ENCODE measurements at places on chromosomes 4 and X.

DNA sequence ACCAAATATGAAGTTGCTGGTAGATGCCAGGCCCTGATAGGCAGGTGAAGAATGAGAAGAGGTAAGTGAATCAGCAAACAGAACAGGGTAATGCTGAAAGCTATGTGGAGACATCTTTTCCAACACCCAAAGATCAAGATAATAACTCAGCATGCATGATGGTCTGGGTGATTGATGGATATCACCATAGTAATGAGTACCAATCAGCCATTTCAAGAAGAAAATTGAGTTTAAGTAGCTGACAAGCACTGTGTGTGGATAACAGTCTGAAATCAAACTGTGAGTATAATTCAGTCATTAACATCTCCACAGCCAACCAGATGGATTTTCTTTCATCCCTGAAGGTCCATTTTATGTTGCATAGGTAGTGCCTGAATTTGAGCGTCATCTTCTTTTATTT, 289.6 kb upstream of the SMIM31 start:
- no peak for DNase-seq

GRCh38 chrX:105191878-105192277, 28.6 kb downstream of the TEX13A start:
- DNase-seq = no peak

DNA sequence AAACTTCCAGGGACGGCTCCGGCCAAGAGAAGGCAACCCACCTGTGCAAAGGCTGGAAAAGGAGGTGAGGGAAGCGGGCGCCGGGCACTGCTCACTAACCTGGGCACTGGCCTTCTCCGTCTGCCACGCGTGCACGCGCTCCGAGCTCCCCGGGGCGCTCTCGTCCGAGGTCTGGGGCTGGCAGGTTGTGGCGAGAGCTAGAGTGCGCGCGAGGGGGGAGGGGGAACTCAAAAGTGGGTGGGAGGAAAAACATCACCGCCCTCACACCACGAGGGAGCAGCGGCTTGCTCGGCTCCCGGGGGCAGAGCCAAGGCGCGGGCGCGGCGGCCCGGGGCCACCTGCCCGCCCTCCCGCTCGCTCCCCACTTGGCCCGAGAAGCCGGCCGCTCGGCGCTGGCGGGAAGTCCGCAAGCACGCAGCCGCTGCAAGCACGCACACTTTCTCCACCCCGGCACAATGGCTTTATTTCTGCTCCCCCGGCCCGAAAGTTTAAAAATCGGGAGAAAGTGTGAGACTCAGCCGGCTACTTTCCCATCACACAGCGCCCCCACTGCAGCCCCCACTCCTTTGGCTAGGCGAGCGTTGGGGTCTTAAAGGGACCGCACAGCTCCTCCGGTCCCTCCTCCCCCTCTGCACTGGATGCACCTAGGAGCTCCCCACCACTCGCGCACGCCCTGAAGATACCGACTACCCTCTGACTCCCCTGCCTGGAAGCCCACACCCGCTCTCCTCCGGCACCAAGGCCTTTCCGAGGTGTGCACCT, at the start of gene CHRDL1:
TSS of gene CHRDL1 (minus strand) at position 173 of the 762 bp plus-strand sequence. CDS start 3,636 bp downstream, outside the sequence.
- peak; percentile 2 for DNase-seq

GRCh38 chr4:1990348-1990645, 18.5 kb downstream of the NELFA start:
- DNase-seq = no peak

DNA sequence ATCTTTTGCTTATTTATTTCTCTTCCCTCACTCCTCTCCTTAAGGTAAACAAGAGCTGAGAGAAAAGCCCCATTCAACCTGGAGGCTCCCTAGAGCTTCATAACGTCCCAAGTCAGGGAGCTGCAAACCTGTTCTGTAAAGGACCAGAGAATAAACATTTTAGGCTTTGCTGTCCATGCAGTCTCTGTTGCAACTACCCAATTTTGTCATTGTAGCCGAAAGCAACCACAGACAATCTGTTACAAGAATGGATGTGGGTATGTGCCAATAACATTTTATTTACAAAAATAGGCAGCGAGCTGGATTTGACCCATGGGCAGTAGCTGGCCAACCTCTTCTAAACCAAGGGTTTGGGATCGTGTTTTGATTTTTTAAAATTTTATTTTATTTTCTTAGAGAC, 71.3 kb upstream of the TBL1X start:
- DNase-seq = no peak

DNA sequence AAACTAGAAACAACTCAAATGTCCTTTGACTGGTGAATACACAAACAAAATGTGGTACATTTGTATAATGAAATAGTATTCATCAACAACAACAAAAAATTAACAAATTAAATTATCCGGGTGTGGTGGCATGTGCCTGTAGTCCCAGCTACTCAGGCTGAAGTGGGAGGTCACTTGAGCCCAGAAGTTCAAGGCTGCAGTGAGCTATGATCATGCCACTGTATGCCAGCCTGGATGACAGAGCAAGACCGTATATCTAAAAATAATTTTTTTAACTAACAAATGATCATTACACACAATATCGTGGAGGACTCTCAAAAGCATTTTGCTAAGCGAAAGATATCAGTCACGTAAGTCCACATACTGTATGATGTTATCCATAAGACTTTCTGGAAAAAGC, 71.6 kb upstream of the SORBS2 start:
- no peak for DNase-seq

DNA sequence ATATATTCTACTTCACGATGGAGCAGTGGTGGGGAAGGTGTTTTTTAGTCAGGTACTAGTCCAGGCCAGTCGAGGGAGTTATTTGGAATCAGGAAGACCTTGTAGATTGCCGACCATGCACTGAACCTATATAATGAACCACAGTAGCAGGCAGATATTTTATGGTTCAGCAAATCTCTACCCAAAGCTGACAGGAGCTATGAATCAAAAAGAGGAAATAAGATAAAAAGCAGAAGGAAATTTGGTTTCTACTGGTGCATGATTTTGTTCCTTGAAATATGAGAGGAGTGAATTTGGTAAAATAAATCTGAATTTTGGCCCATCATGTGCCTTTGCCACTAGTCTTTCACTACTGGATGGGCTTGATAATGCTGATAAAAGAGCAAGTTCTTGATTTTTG, 924.3 kb upstream of the DIAPH2 start:
- no peak for DNase-seq

GRCh38 chr4:73908965-73909364, 39.8 kb downstream of the CXCL1 start:
- DNase-seq = no peak

GRCh38 chr4:150305995-150306394, 227.8 kb downstream of the DCLK2 start:
- DNase-seq = no peak

- peak; percentile 3 for DNase-seq
Observed at GRCh38 chrX:126165721-126166461, at the start of gene DCAF12L2. Gene DCAF12L2, minus strand, starts transcription at chrX:126166289. Its CDS starts 365 bp downstream, at chrX:126165924.

- no peak for DNase-seq
Observed at GRCh38 chr4:35250761-35251160, 993.6 kb downstream of the ARAP2 start.

DNA sequence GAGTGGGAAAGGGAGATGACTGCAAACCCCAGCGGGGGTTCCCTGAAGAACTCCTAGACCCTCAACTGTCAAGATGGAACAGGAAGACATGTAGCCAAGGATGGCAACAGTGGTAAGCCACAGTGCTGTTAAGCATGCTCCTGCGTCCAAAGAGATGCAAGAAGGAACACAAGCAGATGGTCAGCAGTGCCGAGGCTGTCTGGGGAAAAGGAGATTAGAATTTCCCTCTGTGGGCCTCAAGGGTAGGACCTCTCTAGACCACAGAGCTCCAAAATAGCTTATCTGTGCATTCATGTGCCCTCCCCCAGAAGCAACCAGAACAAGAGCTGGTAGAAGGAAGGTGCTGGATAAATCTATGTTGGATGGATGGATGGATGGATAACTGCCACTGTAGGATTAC, 82.0 kb upstream of the CPEB2 start:
- no peak for DNase-seq

DNA sequence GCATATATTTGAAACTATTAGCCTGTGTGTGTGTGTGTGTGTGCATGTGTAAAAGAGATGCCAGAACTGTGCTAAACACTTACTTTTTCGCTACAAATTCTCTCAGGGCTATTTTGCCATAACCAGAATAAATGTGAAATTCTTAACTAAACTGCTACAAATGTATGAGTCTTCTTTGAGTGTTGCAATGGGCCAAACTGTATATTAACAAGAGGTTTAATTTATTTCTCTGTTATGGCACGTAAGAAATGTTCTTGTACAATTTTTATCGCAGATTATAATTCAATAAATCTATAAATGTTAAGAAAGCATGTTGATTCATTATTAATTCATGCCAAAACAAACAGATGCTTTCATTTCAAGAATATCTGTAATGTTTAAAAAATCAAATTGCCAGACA, 454.5 kb upstream of the PCDH7 start:
- DNase-seq = no peak

DNA sequence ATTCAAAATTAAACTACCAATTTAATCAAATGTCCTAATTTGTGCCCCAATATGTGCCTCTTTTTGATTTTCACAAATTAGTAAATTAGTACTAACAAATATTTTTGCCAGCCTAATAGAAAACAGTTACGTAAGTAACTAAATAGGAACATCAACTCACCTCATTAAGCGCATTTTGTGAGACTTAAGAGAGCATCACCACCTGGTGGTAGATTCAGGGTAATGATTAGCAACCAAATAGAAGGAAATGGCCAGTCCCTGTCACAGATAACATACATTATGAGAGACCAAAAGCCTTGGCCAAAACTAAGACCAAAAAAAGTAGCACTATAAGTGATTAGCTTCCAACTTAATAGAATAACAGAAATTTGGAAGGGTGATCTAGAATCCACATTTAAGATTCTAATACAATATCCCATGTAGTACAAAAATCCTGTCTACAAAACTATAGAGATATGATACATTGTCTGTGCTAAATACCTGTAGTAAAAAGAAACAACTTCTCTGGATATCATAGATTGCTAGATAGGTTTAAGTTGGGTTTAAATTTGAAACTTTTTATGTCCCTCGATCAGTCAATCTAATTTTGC, 46.7 kb downstream of the C4orf46 start:
- DNase-seq = no peak

DNA sequence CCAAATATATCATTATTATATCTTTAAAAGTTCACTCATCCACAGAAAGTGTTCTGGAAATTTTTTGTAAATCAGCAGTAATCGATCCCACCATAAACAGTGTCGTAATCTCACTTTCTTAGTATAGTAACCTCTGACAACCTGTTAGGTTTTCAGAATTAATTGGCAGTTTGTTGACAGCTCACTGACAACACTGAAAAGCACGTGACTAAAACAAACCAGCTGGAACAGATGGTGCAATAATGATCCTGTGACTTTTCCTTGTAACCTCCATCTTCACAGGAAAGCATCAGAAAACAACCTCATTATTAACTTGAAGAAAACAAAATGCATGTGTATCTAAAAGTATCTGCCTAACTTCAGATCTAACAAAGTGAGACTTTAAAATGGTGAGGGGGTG, 48.5 kb downstream of the FSTL5 start:
- DNase-seq = no peak

DNA sequence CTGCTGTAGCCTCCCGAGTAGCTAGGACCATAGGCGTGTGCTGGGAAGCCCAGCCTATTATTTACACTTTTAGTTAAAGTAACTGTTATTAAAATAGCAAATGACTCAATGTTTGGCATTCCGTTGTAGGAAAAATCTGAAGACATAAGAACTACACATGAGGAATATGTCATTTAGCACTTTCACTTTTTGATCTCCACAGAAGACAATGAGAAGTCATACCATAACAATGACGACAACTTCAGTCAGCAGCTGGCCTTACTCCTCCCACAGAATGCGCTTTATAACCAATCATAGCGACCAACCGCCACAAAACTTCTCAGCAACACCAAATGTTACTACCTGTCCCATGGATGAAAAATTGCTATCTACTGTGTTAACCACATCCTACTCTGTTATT, 6.7 kb downstream of the GPR34 start:
- DNase-seq = peak; percentile 28

- peak; percentile 64 for DNase-seq
Observed at GRCh38 chr4:22607382-22607781, 85.4 kb upstream of the GBA3 start.

DNA sequence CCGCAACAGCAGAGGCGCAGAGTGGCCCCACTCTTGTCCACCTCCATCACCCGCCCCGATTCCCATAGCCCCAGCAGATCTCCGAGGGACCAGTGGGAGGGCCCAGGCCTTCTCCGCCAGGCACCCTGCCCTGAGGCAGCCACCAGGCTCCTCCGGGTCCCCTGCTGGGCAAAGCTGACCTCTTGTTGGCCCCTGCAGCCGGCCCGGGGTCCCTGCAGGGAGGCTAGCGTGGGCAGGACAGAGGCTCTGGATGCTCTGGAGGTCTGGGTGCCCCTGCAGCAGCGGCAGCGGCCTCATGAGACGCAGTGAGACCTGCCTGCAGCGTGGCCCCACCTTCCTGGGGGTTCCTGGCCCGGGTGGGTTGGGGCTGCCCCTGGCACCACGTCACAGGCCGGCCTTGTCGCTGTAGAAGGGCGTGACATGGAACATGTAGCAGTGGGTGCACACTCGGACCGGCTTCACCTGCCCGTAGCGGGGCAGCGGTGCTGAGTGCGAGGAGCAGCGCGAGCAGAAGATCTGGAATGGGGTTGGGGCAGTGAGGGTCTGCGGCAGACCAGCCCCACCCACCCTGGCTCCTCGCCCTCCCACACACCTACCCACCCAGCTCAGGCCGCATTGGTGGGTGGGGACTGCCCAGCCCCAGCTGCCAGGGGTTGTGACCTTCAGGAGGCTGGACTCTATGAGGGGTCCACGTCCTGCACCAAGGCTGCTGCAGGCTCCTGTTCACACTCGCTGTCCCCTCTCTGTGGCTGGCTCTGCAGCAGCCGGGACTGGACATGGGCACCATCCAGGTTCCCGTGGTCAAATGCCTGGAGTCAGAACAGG, 8.6 kb upstream of the MXD4 start:
- DNase-seq = no peak

- no peak for DNase-seq
Observed at GRCh38 chrX:72107841-72108595, 23.7 kb downstream of the RTL5 start.

GRCh38 chr4:182062458-182062857, 180.7 kb upstream of the TENM3 start:
- DNase-seq = no peak

GRCh38 chrX:43557792-43558191, 98.3 kb upstream of the MAOA start:
- peak; percentile 65 for DNase-seq

DNA sequence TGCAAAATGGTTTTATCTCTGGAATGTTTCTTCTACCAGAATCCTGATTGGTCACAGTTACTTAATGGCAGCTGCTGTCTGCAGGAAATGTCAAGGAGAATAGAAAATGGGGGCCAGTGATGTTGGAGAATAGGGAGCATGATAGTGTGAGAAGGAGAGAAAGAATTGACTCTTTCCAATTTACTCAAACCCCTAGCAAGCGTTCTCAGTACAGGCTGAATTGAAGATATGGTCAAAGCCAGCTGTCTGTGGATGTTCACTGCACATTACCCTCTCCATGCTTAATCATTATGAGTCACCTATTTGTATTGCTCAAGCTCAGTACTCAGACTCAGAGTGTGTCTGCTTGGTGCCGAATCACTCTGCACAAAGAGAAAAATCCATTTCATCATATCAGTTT, 57.8 kb upstream of the FAM47B start:
- no peak for DNase-seq

Measured in activated CD4-positive, alpha-beta T cell treated with anti-CD3 and anti-CD28 coated beads for 48 hours (primary cell).